ENCODE measurements at places on chromosomes 12 and 14.

GRCh38 chr14:64963611-64964010, 8.5 kb downstream of the RAB15 start:
- DNase-seq: no peak

DNA sequence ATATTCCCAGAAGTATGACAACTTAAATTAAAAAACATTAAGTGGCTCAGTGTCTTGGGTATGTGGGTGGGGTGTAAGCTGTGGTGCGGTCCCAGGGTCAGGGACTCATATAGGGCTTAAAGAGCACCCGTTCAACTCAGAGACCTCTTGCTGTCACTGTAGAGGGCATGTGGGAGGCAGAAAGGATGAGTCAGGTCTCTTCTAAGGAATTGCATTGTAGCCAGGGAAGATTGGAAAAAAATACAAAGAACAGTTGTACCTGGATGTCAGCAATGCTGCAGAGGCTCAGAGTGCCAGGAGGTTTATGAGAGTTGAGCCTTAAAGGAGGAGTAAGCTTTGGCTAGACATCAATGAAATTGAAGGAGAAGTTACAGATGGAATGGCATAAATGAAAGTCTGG, 104.1 kb downstream of the MYRFL start:
- no peak for DNase-seq

DNA sequence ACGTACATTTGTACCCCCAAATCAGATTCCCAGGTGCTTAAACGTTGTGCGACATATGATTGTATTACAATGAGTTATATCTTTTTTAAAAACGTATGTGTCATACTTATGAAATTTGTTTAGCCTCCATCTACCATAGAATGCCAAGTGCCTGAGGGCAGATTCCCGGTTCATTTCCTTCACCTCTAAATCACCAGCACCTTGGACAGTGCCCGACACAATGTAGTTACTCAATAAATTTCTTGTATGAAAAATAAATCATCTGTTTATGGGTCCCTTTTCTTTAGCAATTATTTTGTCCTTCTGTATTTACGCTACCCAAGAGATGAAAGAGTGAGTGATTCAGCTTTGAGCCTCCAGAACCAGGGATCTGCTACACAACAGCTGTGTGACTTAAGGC, 157.4 kb downstream of the TBX5 start:
- no peak for DNase-seq

DNA sequence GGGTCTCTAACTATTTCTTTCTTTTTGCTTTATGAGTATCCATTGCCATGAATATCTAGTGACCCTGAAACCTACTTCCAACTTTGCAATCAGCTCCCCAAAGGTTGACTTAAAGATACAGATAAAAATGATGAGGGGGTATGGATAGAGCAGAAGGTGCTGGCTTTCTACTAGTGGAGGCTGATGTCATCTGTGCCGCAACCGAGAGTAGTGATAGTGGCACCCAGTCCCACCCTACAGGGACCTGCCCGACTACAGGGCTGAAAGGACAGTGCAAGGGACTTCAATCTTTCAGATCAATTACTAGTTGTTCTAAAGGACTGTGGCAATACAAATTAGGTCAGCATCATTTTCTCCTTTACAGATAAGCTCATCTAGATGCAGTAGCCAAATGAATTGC, 806.0 kb downstream of the VRK1 start:
- DNase-seq: no peak

- no peak for DNase-seq
Measured at GRCh38 chr14:88130057-88130432, 125.1 kb downstream of the GPR65 start.

DNA sequence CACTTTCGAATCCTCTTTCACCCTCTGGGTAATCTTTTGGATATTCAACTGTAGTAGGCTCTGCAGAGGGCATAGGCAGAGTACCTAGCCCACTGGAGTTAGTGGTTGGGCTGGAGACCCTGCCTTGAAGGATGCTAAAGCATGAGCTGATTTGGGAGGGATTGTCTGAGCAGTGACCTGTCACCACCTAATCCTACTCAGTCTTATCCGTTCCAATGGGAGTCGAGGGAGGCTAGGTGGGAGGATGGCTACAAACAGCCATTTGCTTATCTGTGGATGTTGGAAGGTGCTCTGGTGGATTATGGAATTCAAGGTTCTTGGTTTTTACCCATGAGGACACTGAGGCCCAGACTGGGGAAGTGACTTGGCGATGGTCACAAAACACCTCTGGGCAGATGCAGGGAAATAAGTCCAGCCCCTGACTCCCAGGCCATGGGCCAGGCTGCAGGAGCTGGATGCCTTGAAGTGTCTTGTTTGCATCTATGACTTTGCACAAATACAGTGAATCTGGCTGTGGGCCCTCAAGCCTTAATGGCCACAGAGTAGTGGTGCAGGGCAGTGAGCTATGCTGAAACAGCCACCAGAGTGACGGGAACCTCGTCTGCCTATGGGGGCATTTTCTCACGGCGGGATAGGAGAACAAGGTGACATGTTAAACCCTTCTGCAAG, 3.7 kb downstream of the KMT5A start:
- no peak for DNase-seq

DNA sequence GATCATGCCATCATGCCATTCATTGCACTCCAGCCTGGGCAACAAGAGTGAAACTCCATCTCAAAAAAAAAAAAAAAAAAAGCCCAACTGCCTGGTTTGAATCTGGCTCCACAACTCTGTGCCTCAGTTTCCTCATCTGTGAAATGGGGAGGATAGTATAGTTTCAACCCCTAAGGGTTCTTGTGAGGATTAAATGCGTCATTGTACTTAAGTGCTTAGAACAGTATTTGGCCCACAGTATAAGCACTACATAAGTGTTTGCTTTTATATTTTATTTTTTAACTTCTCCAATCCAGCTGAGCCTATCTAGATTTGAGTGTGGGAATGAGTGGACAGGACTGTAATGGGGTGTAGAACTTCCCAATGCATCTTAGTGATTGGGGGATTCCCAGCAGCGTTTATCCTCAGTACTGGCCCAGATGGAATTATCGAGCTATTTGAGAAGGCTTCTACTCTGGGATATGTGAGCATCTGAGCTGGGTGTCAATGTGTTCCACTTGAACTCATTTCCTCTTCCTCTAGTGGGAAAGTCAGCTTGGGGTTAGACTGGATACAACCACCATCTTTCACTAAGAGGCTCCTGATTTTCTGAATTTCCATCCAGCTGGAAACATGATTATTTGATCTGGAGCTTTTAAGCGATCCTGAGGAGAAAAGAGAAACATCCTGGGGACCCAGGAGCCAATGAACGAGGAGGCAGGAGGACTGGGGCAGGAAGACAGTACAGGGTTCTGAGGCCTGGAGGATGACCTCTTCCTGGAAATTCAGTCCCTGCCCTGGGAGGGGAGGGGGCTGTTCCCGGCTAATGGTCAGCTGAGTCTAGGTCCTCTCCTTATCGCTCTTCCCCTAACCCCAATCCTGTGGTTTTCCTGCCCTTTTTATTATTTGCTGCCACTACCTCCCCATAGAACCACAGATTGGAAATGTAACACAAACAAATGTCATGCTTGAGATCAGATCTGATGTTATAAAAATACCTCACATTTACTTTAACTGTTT, 9.3 kb upstream of the ESPL1 start:
- no peak for DNase-seq

DNA sequence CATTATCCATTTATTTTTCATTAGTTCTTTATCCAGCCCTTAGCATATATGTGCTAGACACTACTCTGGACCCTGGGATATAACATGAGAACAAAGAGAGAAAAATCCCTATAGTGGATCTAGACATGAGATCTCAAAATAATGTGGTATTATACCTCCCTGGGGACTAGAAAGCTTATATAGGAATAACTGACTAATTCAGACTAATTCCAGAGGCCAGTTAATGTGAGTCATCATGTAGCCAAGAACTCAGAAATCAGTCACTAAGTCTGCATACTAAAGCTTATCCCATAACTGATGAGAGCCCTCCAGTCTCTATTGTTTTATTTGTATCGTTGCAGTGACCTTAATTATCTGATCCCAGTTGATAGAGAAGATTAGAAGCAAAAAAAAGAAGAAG, 267.1 kb upstream of the RGS6 start:
- no peak for DNase-seq

DNA sequence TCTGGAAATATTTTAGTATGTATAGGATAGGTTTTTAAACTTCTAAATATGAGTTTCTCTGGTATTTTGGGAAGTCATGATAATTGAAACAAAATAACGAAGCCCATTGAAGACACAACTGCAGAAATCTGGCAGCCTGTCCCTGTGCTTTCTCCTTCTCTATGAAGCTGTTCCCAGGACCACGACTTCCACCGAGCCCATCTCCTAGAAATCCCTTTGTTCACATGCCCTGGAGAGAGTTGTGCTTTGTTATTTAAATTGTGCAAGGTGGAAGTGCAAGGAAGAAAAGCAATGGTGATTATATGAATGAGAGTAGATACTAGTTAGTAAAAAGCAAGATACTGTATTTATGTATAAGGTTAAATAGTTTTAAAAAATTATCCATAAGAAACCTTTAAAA, 32.2 kb downstream of the STK38L start:
- DNase-seq: no peak

GRCh38 chr14:99320105-99320572, 48.1 kb upstream of the BCL11B start:
- DNase-seq: no peak

- no peak for DNase-seq
Measured at GRCh38 chr12:132579744-132580143, 30.6 kb downstream of the LRCOL1 start.

- DNase-seq: no peak
Measured at GRCh38 chr12:14367040-14367661, 1.7 kb downstream of the ATF7IP start.

DNA sequence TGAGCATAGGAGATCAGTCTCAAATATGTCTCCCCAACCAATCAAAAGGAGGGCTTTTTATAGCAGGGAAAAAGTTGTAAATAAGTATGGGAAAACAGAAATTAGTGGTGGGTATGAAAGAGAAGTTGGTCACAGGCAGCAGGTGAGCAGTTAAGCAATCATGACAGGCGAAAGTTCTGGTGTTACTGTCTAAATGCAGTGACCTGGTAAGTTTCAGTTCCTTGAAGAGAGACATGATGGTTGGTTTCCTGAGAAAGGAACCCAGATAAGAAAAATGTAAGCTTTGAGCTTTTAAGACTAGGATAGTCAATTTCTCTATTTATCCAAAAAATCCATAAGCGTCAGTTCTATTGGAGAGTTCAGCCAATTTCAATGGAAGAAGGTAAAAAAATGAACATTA, 466.2 kb upstream of the FLRT2 start:
- DNase-seq: no peak

DNA sequence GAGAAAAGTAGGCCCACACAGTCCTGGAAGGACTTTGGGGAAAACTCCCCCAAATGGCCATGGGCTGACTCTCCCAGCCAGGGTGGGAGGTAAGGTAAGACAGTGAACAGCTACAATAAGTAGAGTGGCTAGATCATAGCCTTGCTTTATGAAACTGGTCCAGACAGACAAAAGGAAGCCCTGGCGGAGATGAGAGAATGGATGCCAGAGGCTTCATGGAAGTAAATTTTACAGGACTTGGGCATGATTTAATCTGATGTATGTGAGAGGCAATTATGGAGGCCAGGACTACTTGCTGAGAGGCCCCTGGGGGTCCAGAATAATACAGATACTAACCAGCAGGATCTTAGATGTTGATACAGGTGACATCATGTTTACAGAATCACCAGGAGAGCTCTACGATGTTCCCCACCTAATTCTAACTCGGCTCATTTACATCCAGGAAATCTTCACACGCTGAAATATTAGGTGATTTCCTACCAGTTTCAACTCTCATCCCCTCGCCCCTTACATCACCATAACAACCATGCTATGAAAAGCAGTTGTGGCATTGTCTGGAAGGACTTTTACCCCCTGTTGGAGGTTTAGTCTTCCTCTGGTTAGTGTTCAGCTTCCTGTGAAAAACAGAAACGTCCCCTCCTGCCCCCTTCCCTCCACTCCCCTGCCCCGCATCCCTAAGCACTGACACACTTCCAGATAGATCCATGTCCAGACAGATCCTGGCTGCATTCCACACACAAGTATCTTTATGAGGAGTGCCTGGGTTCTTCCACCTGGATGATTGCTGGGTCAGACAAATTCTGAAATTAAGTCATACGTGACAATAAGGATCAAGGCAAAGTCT, 39.5 kb upstream of the NT5DC3 start:
- peak; percentile 49 for DNase-seq

DNA sequence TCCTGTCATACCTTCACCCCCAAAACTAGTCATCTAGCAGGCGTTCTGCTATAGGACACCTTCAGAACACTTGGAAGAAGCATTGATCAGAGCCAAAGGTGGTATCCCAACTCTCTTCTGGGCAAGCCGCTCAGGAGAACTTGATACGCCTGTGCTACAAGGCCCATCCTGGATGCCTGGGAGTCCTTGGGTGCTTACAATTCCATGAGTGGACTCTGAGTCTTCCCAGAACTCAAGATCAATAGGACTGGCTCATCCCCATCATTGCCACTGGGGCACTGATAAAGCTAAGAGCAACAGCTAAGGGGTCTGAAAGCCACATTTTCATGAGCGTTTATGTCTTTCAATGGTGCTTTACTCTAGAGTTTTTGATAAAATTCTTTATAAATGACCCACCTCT, 1.9 kb downstream of the SPTB start:
- no peak for DNase-seq

DNA sequence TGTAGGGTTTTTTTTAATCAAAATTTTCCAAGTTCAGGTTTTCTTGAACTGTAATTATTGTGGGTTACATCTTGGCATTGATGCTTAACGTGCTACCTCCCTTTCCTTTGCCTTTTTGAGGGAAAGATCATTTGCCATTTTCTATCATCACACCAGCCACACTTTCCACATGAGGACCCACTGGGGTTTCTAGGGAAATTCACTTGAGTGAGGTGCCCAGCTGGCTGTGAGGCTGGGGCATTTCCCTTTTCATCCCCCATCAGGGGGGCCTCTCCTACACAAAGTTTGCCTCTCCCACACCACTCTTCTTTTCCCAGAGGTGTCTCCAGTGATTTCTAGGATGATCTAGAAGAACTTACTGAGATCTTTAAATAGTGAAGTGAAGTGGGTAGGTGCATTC, 335.7 kb downstream of the BMP4 start:
- no peak for DNase-seq

GRCh38 chr14:74567646-74568379, 44.2 kb downstream of the LTBP2 start:
- DNase-seq: no peak

- no peak for DNase-seq
Measured at GRCh38 chr14:71230897-71231296, 323.6 kb downstream of the PCNX1 start.

Data from NCI-H1436 treated with DMSO at 0.1 percent for 48 hours (cell line).